IMR-90 (cell line): ENCODE measurements at places on chromosomes 3 and 15. TPM values are rescaled to one million over a fixed set of nuclear protein-coding genes. Genes with fewer than 3 reads are reported as not detected.

GRCh38 chr3:185934174-185934557 lies 3.6 kb downstream of the TRA2B start:
- no peak for DNase-seq

GRCh38 chr15:52584414-52584813 lies 15.6 kb upstream of the ARPP19 start:
- DNase-seq = no peak

DNA sequence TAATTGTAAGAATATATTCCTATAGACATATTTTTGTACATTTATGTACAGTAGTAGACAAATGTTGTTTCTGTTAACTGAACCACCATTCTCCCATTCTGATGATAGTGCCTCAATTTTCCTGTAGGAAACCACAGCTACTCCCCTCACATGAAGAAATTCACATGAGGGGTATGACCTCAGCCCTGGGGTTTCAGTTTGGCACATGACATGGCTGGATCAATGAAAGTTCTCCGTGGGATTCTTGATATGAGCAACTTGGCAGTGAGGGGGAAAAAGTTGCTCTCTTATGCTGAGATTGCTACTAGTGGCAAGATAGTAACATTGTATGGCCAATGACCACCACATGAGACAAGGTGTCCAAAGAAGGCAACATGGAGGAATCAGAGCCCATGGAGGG lies 1090.3 kb upstream of the CFAP20DC start:
- no peak for DNase-seq

- DNase-seq = no peak
Observed at GRCh38 chr3:4643904-4644547, 150.9 kb downstream of the ITPR1 start.

DNA sequence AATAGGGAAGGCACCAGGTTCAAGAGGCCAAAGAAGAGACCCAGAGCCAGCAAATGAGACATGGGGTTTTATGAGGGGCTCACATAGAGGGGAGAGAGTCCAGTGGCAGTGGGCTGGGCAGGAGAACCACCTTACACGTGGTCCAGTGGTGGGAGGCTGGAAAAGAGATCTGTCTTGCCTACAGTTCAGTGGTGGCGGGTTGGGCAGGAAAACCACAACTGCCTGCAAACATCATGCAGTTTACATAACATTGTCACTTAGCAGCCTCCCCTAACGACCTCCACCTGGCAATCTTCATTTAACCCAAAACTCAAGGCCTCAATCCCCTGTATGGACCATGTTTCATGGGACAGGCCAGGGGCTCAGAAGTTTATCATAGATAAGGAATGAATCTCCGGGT lies 29.1 kb downstream of the CRYGS start:
- no peak for DNase-seq

GRCh38 chr3:143924522-143925285 lies 46.9 kb upstream of the DIPK2A start:
- DNase-seq = no peak

DNA sequence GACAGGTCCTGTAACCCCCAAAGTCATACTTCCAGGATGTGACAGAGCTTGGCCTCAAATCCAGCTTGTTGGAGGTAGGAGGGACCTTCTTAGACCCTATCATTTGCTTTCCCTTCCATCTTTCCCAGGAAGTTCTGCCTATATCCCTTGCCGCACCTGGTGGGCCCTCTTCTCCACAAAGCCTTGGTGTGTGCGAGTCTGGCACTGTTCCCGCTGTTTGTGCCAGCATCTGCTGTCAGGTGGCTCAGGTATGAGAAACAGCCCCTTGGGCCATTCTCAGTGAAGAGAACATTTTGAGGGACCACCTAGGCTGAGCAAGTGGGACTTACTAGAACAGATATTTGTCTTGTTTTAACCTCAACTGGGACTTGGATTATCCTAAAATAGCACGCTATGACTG lies 1.3 kb downstream of the IL17RE start:
- DNase-seq = no peak

DNA sequence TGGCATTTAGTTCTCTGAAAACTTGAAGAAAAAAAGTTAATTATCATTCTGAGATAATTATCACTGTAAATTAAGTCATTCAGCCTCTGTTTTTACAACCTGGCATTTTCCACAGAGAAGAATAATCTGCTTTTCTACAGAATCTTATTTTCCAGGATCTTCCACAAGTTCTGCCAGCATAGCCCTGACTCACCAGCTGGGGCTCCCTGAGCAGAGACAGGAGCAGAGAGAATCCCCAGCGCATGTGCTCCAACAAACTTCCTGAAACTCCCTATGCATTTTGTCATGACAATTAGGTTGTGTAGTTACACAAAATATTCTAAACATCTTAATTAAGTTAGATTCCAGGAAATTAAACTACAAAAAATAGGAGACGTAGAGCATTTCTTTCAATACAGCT lies 32.1 kb upstream of the TMEM207 start:
- DNase-seq = no peak

The SLC26A6 gene
- total RNA-seq = 11.7 and 11.8 TPM in 2 replicates

The ARL13B gene
- total RNA-seq = 2.7 and 6.7 TPM in 2 replicates

The CCNDBP1 gene
- 33.9 and 40.3 TPM in 2 replicates for total RNA-seq

The GOLGA8S gene
- under 0.01 TPM in 2 replicates for total RNA-seq

The GATA2 gene
- total RNA-seq = 2.2 and 2.8 TPM in 2 replicates

The ZNF80 gene
- not detected in 2 replicates for total RNA-seq

The PRR23C gene
- not detected in 2 replicates for total RNA-seq

The ZMYND10 gene
- total RNA-seq = 0.83 and 1.1 TPM in 2 replicates

The THAP10 gene
- total RNA-seq = 2.3 and 3.6 TPM in 2 replicates

The PLSCR2 gene
- not detected in 2 replicates for total RNA-seq
